ENCODE measurements at places on chromosomes 3 and 15.
A peak's percentile ranks its signal among the peaks of the same experiment; 100 is the strongest.

DNA sequence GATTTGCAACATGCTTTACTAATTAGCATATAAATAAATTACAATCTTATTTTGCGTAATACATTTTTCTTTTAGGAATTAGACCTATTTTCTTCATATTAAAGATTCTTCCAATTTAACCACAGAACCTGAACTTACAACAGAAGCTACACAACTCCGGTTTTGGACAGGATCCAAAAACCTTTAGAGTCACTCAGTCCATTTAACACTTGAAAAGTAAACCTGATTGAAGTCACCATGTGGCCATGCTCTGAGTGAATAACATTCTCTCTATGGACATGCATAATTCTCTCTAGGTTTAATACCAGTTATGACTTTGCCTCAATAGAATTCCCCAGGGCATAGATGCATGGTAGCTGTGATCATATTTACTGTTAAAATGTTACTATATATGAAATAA lies 751.0 kb downstream of the VGLL3 start:
- DNase-seq, result no peak

- no peak for DNase-seq
Measured at GRCh38 chr3:188305220-188305619, 151.3 kb downstream of the LPP start.

DNA sequence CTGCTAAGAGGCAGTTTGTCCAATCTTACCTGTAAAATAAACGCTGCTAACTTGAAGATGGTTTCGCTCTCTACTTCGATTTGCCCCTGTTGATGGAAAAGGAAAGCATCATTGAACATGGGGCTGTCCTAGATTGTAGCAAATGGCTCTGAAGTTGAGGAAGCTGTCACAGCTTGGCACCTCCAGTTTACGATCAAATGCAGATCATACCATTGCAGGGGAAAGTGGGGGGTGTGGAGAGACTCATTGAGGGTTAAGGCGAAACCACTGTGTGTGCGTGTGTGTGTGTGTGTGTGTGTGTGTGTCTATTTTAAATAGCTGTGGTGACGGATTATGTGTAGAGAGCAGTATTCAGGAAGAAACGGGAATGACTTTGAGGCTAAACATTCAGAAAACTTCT lies 127.6 kb upstream of the LMOD3 start:
- no peak for DNase-seq

DNA sequence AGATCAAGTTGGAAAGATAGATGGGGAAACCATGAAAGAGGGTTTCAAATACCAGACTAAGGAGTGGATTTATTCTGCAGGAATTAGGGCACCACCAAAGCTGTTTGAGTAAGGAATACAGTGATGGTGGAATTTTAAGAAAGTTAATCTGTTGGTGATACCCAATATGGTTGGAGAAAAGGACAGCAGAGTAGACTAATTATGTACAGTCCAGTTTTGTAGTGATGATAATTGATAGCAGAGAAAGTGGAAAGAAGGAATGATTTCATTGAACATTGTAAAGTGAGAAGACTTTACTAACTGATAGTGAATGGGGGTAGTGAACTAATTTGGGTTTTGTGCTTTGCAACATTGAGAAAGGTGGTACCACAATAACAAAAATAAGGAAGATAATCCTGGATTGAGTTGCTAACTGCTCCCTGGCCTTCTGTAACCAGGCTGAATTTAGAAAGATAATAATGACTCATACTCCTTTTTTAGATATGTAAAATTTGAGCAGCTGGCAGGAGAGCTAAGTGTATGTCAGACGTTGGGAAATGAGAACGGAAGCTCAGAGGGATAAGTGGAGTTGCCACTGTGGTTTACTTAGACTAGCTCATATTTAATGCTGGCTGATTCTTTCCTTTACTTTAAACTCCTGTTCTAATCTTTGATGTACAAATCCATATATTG lies 16.9 kb downstream of the TCAIM start:
- DNase-seq, result no peak

GRCh38 chr3:127072971-127073783 lies 90.3 kb downstream of the PLXNA1 start:
- no peak for DNase-seq

DNA sequence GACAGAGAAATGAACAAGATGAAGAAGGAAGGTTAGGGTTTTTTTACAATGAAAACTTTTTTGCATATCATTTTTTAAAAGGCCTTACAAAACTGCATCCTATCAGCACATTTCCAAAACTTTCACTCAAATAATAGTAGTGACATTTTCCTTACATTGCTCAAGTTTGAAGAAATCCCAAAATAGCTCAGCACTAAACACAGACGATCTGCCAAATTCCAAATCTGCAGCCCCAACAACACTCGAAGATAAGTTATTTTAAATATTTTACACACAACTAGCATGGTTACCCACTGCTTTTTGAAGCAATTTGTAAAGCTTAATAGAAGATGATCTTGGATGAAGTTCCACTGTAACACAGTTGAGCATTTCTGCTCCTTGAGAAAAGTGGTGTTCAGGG lies 535.6 kb upstream of the ALCAM start:
- no peak for DNase-seq

GRCh38 chr3:40780291-40780924 lies 255.6 kb downstream of the ZNF621 start:
- peak; percentile 49 for DNase-seq

DNA sequence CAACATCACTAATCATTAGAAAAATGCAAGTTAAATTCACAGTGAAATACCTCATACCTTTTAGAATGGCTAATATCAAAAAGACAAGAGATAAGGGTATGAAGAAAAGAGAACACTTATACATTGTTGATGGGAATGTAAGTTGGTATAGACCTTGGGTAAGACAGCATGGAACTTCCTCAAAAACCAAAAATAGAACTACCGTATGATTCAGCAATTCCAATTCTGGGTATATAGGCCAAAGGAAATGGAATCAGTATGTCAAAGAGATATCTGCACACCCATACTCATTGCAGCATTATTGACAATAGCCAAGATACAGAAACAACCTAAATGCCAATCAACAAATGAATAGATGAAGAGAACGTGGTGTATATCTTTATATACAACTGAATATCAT lies 166.8 kb upstream of the LRRN1 start:
- DNase-seq, result no peak

GRCh38 chr3:38222032-38222634 lies 43.5 kb upstream of the SLC22A13 start:
- no peak for DNase-seq

- DNase-seq, result no peak
Measured at GRCh38 chr3:54053882-54054281, 68.5 kb upstream of the CACNA2D3 start.

- DNase-seq, result no peak
Measured at GRCh38 chr3:110528305-110529121, 543.1 kb upstream of the NECTIN3 start.

GRCh38 chr3:24640330-24640877 lies 145.8 kb upstream of the THRB start:
- peak; percentile 4 for DNase-seq

DNA sequence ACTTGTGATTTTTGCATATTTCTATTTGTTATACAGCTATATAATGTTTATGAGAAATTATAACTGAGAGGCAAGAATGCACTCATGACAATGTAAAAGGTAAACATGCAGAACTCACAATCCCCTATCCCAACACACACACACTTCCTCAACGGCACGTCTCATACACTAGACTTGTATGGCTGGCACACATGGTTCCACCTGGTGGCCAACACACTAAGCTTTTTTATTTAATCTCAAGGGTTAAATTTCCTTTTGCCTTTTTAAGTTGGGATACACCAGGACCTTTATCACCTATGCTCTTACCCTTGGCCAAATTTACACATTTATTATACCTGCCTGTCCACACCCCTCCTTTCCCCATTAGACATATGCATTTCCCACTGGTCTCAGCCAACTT lies 88.6 kb upstream of the PSMD6 start:
- no peak for DNase-seq

GRCh38 chr3:98657457-98657856 lies 64.0 kb upstream of the CPOX start:
- no peak for DNase-seq

GRCh38 chr3:113002679-113003078 lies 11.9 kb downstream of the GTPBP8 start:
- no peak for DNase-seq

DNA sequence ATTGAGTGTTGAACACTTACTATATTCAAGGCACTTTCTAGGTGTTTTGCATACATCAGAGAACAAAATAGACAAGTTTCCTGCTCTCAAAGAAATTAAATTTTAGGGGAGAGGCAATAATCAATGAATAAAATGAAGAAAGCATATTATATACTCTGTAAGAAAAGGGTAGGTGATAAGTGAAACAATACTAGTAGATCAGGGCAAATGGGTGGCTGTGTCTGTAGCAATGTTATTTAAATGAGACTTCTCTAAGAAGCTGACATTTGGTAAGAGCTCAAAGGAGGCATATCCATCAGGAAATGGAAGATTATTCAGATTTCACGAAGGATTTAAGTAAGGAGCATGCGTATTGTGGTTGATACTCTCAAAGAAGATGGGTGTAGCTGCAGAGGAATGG lies 1291.6 kb downstream of the NSUN3 start:
- DNase-seq, result no peak

DNA sequence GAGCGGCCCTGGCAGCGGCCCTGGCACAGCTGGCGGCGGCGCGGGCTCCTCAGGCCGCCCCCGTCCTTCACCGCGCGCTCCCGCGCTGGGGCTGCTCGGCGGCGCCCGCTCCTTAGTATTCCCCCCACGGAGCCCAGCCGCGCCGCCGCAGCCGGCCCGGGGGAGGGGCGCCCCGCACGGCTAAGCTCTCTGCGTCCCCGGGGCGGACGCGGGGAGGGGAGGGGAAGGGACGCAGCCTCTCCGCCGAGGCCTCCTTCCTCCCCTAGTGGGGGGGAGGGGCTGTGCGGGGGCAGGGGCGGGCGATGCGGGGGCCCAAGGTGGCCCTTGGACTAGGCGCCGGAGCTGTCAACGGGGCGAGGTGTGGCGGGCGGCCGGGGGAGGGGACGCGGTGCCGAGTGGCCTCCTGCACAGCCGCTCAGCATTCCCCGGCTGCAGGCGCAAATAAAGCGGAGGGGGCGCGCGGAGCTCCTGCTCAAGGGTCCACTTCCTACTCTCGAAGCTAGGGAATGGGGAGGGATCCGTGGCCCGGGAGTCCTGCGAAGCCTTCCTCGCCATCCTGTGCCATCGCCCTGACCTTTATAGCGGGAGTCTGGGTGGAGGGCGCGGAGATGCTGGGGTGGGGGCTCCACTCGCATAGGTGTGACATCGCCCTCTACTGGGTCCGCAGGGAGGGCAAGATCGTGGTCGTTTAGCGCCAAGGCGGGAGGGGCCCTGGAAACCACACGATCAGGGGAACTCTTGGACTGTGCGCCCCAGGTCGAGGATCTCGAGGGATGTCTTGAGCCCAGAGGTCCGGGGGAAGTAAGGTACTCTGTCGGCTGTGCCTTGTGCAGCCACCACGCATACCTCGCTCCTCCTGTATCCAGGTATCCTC lies 22.2 kb downstream of the EPHB3 start:
- peak; percentile 43 for DNase-seq

DNA sequence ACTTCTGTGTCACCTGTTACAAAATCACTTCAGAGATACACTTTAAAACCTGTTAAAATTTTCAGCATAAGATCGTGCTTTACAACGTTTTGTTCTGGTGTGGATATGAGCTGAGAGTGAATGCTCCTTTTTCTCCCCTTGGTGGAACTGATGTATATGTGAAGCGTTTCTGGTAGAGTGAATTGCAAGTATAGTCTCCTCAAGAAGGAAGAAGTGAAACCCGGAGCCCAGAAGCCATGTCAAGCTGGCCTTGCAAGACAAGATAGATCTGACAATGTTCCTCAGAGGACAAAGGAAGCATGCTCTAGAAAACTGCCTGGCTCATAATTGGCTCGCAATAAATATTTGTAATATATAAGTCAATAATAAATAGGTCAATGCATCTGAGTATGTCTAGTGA lies 23.6 kb downstream of the SERPINI2 start:
- no peak for DNase-seq

GRCh38 chr3:9864200-9864927 lies 15.7 kb downstream of the CIDEC start:
- peak; percentile 77 for DNase-seq

GRCh38 chr3:172224560-172225214 lies 185.3 kb downstream of the FNDC3B start:
- DNase-seq, result peak; percentile 90

DNA sequence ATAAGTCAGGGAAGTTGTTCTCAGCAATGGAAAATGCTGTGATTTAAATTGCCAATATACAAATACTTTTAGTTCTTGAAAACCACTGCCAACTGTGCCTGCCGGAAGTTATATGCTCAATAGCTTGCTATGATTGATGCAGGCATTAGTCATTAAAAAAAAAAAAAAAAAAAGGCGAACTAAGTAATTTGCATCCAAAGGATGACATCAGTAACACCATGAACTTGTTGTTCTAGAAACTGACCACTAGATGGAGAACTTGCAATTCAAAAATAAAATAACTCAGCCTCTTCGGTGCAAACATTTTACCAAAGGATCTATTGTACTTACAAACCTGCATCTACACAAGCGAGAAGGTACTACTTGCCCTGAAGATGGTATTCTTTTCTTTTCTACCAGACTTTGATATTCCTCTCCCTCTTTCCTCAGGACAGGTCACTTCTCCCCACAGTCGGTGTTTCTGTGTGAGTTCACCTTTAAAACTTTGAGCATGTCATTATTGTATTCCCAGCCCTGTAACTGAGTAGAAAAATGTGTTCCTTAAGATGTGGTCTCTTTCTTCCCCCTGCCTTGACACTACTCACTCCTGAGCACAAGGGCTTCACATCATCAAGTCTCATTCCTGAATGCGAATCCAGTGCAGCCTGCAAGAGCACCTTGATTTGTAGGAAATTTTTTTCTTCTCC lies 115.0 kb upstream of the VEPH1 start:
- peak; percentile 3 for DNase-seq

GRCh38 chr3:60948488-60948887 lies 302.8 kb downstream of the FHIT start:
- no peak for DNase-seq

DNA sequence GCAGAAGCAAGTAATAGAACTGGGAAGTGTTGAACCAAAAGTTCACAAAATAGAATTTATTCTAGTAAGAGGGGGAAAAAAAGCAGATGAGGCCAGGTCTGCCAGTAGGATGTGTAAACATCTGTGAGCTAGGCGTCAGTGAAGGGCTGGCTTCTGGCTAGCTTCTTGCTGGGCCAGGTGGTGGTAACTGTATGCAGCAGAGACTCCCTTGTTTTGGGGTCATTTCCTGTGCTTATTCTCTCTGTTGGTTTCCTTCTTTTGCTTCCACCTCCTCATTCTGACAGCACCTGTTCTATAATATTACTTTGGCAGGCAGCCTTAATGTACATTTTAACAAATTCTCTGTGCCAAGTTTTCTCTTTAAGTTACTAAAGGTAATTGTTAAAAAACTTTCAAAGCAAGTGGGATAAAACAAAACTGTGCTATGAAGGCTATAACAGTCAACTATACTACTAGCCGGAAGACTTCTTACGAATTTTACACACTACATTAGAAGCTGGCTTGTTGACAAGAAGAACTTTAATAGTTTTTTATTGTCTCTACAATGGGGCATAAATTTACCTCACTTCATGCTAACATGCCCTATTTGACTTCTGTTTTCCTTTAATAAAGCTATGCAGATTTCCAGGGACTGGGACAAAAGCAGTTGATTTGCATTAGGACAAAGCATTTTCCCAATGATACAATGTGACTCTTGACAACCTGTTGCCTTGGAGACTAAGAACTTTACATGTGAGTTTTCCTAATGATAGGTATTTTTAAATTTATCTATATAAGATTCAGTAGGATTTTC lies 318.8 kb upstream of the NAALADL2 start:
- DNase-seq, result peak; percentile 70

GRCh38 chr3:28743271-28743670 lies 394.6 kb upstream of the AZI2 start:
- DNase-seq, result no peak

- no peak for DNase-seq
Measured at GRCh38 chr15:66962522-66962921, 102.9 kb upstream of the SMAD3 start.
